ENCODE measurements at places on chromosomes 5 and 9. TPM values are rescaled to one million over a fixed set of nuclear protein-coding genes. Genes with fewer than 3 reads are reported as not detected.

- DNase-seq = no peak
Measured at GRCh38 chr5:8954801-8955200, 591.1 kb downstream of the SEMA5A start.

GRCh38 chr9:5670079-5670478 lies 41.2 kb downstream of the RIC1 start:
- DNase-seq = no peak

- no peak for DNase-seq
Measured at GRCh38 chr9:98318834-98319478, 63.5 kb upstream of the TBC1D2 start.

DNA sequence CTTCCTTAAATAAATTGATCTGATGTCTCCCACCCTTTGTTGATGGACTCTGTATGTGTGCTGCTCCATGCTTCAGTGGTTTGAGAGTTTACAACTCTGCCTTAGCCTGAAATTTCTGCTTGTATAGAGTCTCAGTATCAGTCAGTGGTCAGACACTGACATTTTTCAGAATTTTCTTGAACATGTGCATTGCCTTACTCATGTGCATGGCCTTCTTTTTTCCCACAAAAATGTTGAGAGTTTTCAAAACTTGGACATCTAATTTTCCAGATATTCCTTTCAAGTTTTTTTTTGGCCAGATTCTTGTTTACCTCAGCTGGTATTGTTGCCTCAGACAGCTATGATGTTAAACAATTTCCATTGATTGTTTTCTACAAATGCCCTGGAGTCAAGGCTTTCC lies 427.1 kb upstream of the CHD1 start:
- no peak for DNase-seq

GRCh38 chr5:151587796-151588555 lies 3.2 kb downstream of the FAT2 start:
- no peak for DNase-seq

The IL13 gene
- total RNA-seq = not detected

The TOR1A gene
- 22.9 TPM for total RNA-seq

The BARX1 gene
- total RNA-seq = 79.7 TPM

DNA sequence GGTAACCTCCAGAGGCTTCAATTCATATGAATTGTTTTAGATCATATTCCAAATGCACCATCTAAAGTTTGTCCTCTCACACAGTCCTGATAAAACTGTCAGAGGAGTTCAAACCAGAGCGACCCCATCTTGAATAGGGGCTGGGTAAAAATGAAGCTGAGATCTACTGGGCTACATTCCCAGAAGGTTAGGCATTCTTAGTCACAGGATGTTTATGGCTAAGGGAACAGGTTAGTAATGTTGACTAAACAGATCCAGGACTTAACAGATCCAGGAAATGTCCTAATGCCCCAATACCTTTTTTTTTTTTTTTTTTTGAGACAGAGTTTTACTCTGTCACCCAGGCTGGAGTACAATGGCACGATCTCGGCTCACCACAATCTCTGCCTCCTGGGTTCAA lies 192.6 kb upstream of the PRDM9 start:
- DNase-seq = no peak

The KCNN2 gene
- 8.2 TPM for total RNA-seq

GRCh38 chr9:99039505-99040182 lies 65.3 kb upstream of the TGFBR1 start:
- DNase-seq = no peak

DNA sequence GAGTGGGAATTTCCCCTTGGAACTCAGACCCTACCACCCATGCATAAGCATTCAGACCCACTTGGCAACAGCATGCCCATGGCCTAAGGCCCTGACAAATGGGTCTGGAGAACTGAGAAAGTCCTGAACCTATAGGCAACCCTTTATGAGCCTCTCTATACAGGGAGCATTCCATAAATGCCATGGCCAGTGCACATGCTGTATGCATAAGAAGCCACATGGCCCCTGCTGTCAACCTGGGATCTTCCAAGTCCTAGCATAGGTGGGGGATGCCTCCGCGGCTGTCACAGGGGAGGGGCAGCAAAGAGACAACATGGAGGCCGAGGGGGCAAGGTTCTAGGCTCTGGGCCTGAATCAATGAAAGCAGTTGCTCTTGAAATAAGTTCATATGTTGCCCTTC lies 8.2 kb upstream of the NIPAL4 start:
- no peak for DNase-seq

The FST gene
- total RNA-seq = 15.9 TPM

The ADAMTSL2 gene
- total RNA-seq = 0.70 TPM

DNA sequence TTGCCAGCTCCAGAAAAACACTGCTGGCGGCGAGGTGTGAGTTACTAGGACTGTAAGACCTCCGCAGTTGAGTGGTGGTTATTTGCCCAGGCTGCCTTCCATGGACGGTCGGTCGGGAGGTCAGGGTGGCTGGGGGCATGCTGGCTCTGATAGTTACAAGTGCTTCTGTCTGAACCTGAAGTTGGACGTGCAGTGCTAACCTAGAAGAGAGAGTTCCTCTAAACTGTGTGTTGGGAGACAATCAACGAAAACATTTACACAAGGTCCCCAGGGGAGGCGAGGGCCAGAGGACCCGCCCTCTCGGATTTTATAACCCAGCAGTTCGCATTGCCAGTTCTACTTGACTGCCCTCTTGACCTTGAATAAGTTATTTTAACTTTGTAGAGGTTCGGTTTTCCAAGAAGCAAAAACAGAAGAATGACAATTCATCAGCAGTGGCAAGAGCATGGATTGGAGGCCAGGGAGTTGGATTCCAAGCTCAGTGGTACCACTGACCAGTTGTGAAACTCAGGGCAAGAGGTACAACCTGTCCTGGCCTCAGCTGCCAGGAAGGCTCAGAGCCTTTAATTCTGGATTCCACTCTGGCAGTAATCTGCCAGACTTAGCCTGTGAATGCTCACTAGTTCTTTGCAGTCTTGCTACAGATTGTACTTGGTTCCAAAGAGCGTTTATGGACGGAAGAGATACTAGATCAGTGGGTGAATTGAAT lies 28.7 kb upstream of the PDE8B start:
- no peak for DNase-seq

- DNase-seq = no peak
Measured at GRCh38 chr5:92916036-92916435, 665.0 kb downstream of the NR2F1-AS1 start.

The GBGT1 gene
- total RNA-seq = 6.8 TPM

DNA sequence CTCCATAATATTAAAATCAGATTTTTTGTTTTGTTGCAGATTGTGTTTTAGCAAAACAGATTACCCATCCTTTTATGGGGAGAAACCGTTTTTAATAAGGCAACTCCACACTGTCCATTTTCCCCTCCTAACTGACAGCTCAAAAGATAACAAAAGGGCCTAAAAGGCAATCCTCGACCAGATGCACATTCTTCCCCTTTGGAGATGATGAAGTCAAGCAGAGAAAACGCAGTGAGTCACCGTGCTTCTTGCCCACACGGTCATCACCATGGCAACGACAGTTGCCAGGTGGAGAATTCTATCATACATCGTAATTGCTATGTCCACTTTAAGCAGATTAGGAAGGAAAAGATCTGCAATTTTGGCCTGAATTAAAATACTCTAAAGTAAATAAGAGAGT lies 96.4 kb downstream of the DIRAS2 start:
- DNase-seq = no peak

DNA sequence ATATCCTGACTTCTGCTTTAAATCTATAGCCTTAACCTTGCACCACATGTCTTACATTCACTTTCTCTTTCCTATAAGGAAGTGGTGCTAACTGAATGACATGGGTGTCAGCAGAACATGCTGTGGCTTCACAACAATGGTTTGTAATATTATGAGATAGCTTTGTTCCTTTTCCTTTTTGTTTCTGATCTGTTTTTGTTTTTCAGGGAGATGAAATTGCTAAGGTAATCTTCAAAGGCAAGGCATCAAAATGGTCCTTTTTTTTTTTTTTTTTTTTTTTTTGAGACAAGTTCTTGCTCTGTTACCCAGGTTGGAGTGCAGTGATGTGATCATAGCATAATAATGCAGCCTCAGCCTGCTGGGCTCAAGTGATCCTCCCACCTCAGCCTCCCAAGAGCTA lies 53.6 kb upstream of the RANBP6 start:
- no peak for DNase-seq

- no peak for DNase-seq
Measured at GRCh38 chr5:124686239-124687004, 60.0 kb downstream of the ZNF608 start.

- DNase-seq = no peak
Measured at GRCh38 chr5:146041180-146041789, 64.1 kb downstream of the PLAC8L1 start.

DNA sequence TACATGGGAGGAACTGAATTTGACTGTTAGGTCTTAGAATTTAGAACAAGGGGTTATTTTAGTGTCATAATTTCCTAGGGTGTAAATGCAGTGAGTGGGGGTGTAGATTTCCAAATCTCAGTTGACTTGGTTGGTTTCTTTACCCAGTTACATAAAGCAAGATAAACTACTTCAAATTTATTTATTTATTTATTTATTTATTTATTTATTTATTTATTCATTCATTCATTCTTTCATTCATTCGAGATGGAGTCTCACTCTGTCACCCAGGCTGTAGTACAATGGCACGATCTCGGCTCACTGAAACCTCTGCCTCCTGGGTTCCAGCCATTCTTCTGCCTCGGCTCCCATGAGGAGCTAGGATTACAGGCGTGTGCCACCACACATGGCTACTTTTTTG lies 200.4 kb downstream of the SLF1 start:
- DNase-seq = no peak

DNA sequence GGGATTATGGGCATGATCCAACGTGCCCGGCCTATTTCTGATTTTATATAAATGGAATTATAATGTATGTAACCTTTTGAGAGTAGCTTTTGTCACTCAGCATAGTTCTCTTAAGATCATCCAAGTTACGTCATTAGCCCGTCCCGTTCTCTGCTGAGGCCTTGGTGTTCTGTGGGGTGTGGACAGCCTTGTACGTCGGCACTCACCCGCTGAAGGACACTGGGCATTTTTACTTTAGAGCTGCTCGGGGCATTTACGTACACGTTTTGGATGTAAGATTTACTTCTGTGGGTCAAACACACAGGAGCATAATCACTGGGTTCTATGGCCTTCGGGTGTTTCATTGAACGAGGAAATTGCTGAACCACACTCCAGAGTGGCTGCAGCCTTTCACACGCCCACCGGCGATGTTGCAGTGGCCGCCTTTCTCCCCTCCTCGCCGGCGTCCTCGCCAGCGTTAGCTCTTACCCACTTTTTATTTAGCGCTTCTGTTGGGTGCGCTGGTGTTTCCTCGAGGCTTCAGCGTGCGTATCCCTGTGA lies 101.8 kb downstream of the EHMT1 start:
- peak; percentile 29 for DNase-seq

The LCN1 gene
- not detected for total RNA-seq

The HSD17B3 gene
- total RNA-seq = 0.24 TPM

DNA sequence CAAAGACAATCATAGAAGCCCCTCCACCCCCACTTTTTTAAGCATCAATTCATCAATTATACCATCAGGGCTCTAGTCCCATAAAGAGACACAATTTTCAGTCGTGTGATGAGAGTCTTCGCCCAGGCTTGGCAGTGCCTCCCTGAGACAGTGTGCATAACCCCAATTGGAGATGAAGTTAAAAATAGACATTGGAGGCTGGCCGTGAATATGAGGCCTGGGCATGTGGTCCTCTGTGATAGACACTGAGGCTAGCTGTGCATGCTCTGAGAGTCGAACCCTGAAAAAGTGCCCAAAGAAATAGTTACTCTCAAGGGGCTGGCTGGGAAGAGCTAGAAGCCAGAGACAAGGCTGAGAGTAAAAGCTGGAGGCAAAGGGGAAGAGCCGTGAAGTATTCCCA lies 248.6 kb upstream of the NR4A3 start:
- no peak for DNase-seq

- DNase-seq = no peak
Measured at GRCh38 chr9:13428766-13429165, 149.3 kb upstream of the MPDZ start.

DNA sequence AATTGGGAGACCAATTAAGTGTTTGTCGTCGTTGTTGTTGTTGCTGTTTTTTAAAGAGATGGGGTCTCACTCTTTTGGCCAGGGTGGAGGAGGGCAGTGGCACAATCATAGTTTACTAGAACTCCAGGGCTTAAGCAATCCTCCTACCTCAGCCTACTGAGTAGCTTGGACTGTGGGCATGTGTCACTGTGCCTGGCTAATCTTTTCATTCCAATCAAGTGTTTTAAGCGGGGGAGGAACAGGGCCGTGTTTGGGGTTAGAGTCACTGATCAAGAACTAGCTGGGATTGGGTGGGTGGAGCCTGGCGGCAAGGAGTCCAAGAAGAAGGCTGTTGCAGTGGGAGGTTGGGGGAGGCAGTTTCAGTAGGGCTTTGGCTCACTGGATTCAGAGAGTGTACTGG lies 13.8 kb downstream of the SNX30 start:
- peak; percentile 32 for DNase-seq

The IL9 gene
- not detected for total RNA-seq

The PCDHB13 gene
- total RNA-seq = not detected

DNA sequence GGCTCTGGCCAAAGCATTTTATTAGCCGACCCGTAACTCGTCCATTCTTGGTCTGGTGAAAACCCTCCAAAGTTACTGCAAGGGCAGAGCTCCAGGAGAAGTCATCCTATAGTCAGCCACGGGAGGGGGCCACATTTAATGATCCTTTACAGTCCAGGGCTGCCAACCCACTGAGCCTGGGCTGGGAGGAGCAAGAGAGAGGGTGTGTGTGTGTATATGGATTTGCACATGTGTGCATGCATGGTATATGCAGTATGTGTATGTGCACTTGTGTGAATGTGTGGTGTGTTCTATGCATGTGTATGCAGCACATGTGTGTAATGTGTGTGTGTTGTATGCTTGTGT lies 4.2 kb upstream of the RASGEF1C start:
- peak; percentile 46 for DNase-seq

DNA sequence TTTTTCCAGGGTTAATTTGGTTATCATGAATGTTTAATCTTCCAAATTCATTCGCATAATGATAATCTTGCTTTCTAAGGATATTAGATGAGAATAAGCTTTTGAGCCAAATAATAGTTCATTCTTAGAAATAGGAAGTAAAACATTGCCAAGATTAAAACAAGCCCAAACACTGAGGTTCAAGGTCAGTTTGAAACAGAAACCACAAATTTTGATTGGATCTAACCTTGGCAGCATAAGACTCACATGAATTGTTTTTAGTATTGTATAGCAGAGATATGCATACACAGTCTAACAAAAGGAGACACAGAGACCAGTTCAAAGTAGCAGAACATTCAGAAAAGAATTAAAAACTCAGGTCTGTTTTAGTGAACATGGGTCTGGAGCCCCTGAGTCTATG lies 43.4 kb upstream of the VCAN start:
- no peak for DNase-seq

GRCh38 chr9:89353989-89354388 lies 35.7 kb downstream of the SECISBP2 start:
- DNase-seq = no peak

DNA sequence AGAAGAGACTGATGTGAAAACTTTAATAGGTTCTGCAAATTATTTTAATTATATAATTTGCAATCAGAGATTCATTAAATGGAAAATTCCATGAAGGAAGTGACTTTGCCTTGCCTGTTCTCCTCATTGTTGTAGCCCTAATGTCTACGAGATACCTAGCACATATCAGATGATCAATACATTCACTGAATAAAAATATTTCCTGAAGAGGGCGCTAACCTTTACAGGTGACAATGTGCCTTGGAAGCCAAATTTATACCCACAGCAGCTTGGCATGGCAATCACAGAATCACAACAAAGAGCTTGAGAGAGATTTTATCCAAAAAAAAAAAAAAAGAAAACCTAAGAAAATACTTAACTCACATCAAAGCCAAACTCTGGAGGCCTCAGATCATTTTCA lies 17.4 kb downstream of the HAUS6 start:
- DNase-seq = peak; percentile 50
